Hair follicular keratinocyte (primary cell): ENCODE measurements at places on chromosomes 12 and 14. TPM values are rescaled to one million over a fixed set of nuclear protein-coding genes. Genes with fewer than 3 reads are reported as not detected.

Gene FBXW8
- total RNA-seq = 6.6 and 13.1 TPM in 2 replicates

Gene OSGEP
- total RNA-seq = 38.0 and 55.1 TPM in 2 replicates

Gene OXA1L
- total RNA-seq = 80.7 and 125 TPM in 2 replicates

Gene PSMA6
- 188 and 247 TPM in 2 replicates for total RNA-seq

Gene KRT77
- not detected in 2 replicates for total RNA-seq

Gene NKX2-1
- not detected in 2 replicates for total RNA-seq

Gene KRT80
- 0.11 and 0.55 TPM in 2 replicates for total RNA-seq

Gene PDZRN4
- not detected in 2 replicates for total RNA-seq

Gene OR6S1
- not detected in 2 replicates for total RNA-seq

Gene CIDEB
- 3.2 and 4.1 TPM in 2 replicates for total RNA-seq

Gene OTOGL
- total RNA-seq = 0.11 TPM in 1 of 2 replicates, not detected in the other

Gene WNT5B
- total RNA-seq = 19.9 and 24.6 TPM in 2 replicates

Gene CEBPE
- not detected in 2 replicates for total RNA-seq

Gene GPD1
- 0.08 and 0.39 TPM in 2 replicates for total RNA-seq

Gene VRTN
- total RNA-seq = not detected in 2 replicates

Gene ANKS1B
- not detected in 2 replicates for total RNA-seq

Gene KRT4
- total RNA-seq = not detected in 2 replicates

Gene RPL10L
- not detected in 2 replicates for total RNA-seq

Gene KLHL33
- not detected in 2 replicates for total RNA-seq

Gene TEAD4
- total RNA-seq = 17.3 and 34.2 TPM in 2 replicates

Gene PPP1R1A
- not detected in 2 replicates for total RNA-seq

Gene GLT8D2
- 10.7 and 15.4 TPM in 2 replicates for total RNA-seq

Gene LRTM2
- total RNA-seq = not detected in 2 replicates

Gene SLC10A1
- not detected in 2 replicates for total RNA-seq

Gene PLXNC1
- total RNA-seq = under 0.01 and 0.53 TPM in 2 replicates

Gene FBXO21
- total RNA-seq = 48.7 and 54.0 TPM in 2 replicates

Gene P2RX2
- total RNA-seq = not detected in 2 replicates

Gene LTB4R
- total RNA-seq = 14.0 and 20.1 TPM in 2 replicates

Gene KITLG
- total RNA-seq = 11.6 and 15.7 TPM in 2 replicates

Gene GPRC5D
- total RNA-seq = not detected in 2 replicates

Gene BATF
- not detected in 2 replicates for total RNA-seq

Gene ZDHHC22
- not detected in 2 replicates for total RNA-seq

Gene MYG1
- 57.2 and 61.8 TPM in 2 replicates for total RNA-seq

Gene EIF2S3B
- total RNA-seq = 4.6 and 7.0 TPM in 2 replicates

Gene CCDC175
- not detected in 2 replicates for total RNA-seq

Gene TAS2R43
- total RNA-seq = not detected in 2 replicates

Gene FLRT2
- total RNA-seq = 29.8 and 53.2 TPM in 2 replicates

Gene FOXJ2
- total RNA-seq = 6.3 and 7.3 TPM in 2 replicates

Gene SLC22A17
- 1.4 and 5.9 TPM in 2 replicates for total RNA-seq

Gene RASAL1
- 0.04 and 0.08 TPM in 2 replicates for total RNA-seq

Gene CDKN1B
- 15.1 and 17.7 TPM in 2 replicates for total RNA-seq

Gene SCN8A
- 0.23 and 0.30 TPM in 2 replicates for total RNA-seq

Gene EAPP
- total RNA-seq = 20.4 and 24.1 TPM in 2 replicates

Gene PAH
- total RNA-seq = not detected in 2 replicates

Gene ZBTB42
- 2.3 and 2.7 TPM in 2 replicates for total RNA-seq

Gene POTEM
- total RNA-seq = not detected in 2 replicates

Gene GSC
- total RNA-seq = not detected in 2 replicates

Gene CLEC4D
- not detected in 2 replicates for total RNA-seq

Gene PPP2R5C
- total RNA-seq = 66.2 and 69.6 TPM in 2 replicates

Gene CLMN
- 6.7 and 6.9 TPM in 2 replicates for total RNA-seq
